ENCODE measurements at places on chromosomes 4 and X. TPM values are rescaled to one million over a fixed set of nuclear protein-coding genes. Genes with fewer than 3 reads are reported as not detected.

The CT45A2 gene
- not detected for total RNA-seq

The CSAG3 gene
- not detected for total RNA-seq

The BBS7 gene
- total RNA-seq: 17.4 TPM

The PDZD11 gene
- 29.9 TPM for total RNA-seq

The CT45A9 gene
- not detected for total RNA-seq

- no peaks in the 10 kb centered on the region for H3K27me3 ChIP-seq
- H3K4me3 ChIP-seq: no peak overlapping the region
- no peaks in the 10 kb centered on the region for H3K4me1 ChIP-seq
- no peak overlapping the region for H3K27ac ChIP-seq
- no peaks in the 10 kb centered on the region for H3K36me3 ChIP-seq
Observed at GRCh38 chrX:54423161-54423888, 16.9 kb upstream of the TSR2 start.

DNA sequence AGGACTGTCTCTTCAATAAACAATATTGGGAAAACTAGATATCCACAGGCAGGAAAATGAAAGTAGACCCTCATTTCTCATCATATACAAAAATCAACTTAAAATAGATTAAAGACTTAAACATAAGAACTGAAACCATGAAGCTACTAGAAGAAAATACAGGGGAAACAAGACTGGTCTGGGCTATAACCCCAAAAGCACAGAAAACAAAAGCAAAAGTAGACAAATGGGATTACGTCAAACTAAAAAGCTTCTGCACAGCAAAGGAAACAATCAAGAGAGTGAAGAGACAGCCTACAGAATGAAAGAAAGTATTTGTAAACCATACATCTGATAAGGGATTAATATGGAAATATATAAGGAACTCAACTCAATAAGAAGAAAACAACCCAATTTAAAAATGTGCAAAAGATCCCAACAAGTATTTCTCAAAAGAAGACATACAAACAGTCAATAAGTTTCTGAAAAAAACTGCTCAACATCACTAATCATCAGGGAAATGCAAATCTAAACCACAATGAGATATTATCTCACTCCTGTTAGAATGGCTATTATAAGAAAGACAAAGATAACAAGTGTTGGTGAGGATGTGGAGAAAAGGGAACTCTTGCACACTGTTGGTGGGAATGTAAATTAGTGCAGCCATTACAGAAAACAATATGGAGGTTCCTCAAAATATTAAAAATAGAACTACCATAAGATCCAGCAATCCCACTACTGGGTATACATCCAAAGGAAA, 325.3 kb upstream of the RASGEF1B start:
- no peaks in the 10 kb centered on the region for H3K27me3 ChIP-seq
- no peak overlapping the region for H3K4me3 ChIP-seq
- H3K36me3 ChIP-seq: no peaks in the 10 kb centered on the region
- H3K27ac ChIP-seq: no peak overlapping the region
- no peaks in the 10 kb centered on the region for H3K4me1 ChIP-seq

DNA sequence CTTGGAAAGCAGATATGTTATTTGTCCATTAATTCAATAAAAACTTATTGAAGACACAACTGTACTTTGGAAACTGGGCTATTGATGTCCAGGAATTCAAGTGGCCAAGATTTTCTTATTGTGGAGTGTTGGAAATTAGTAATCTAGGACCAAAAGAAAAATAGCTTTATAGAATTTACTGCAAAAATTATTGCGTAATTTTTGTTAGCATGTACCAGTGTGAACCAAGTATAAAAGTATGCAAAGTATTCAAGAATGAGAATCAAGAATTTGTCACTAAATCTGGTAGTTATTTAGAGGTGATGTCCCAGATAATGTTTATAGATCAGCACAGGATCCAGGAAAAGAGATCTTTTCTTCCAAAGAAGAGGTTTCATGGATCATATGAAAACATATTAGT, 468.9 kb upstream of the CTSO start:
- H3K36me3 ChIP-seq: no peaks in the 10 kb centered on the region
- no peak overlapping the region for H3K27ac ChIP-seq
- no peaks in the 10 kb centered on the region for H3K27me3 ChIP-seq
- no peak overlapping the region for H3K4me3 ChIP-seq
- H3K4me1 ChIP-seq: no peaks in the 10 kb centered on the region

- H3K36me3 ChIP-seq: no peaks in the 10 kb centered on the region
- DNase-seq: no peak
- no peak overlapping the region for H3K27ac ChIP-seq
- H3K4me3 ChIP-seq: no peak overlapping the region
- no peaks in the 10 kb centered on the region for H3K4me1 ChIP-seq
- H3K27me3 ChIP-seq: no peaks in the 10 kb centered on the region
Observed at GRCh38 chr4:48305508-48305907, 35.8 kb upstream of the SLAIN2 start.

DNA sequence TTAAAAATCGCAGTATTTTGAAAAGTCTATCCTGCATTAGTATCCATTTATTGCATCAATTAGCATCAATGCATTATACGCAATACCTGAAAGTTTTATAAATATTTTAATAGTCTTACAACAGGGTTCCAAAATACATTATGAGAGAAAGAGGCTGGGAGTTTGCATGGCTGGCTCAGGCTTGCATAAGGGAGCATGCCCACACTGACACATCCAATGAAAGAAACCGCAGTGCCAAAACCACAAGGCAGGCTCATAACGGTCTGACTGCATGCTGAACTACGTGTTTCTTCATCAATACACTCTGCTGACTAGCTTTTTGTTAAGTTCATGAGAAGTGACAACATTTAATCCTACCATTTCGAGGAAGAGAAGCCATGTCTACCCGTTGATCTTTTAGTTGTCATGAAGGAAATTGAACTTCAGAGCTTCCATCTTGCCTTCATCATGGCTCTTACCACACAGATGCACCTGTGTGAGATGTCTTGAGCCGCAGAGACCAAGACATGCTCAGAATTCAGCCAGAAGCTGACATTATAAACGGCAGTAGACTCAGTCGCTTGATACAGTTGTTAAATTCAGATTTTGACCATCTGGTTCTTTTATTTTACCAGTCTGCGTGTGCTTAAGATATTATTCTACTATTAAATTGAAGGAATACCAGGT, 168.8 kb upstream of the FRG1 start:
- no peaks in the 10 kb centered on the region for H3K27me3 ChIP-seq
- no peak for DNase-seq
- no peaks in the 10 kb centered on the region for H3K36me3 ChIP-seq

DNA sequence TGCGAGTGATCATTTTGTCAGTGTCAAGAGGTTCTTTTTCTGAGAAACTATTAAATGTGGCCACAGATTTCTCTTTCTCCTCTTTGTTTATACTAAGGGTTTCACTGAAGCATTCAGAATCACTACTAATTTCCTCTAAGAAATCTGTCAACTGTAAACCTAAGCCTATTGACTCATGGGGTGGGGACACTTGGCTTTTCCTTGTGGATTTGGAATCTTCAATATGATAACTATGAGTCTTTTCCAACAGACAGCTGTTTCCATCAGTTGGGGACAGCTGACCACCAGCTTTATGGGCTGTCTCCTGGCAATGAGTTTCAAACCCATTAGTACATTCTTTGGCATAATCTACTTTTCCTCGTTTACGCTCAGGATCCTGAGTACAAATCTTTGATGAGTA, 13.8 kb downstream of the PGRMC1 start:
- H3K27ac ChIP-seq: no peak overlapping the region
- no peaks in the 10 kb centered on the region for H3K4me1 ChIP-seq
- H3K4me3 ChIP-seq: no peak overlapping the region
- DNase-seq: no peak

DNA sequence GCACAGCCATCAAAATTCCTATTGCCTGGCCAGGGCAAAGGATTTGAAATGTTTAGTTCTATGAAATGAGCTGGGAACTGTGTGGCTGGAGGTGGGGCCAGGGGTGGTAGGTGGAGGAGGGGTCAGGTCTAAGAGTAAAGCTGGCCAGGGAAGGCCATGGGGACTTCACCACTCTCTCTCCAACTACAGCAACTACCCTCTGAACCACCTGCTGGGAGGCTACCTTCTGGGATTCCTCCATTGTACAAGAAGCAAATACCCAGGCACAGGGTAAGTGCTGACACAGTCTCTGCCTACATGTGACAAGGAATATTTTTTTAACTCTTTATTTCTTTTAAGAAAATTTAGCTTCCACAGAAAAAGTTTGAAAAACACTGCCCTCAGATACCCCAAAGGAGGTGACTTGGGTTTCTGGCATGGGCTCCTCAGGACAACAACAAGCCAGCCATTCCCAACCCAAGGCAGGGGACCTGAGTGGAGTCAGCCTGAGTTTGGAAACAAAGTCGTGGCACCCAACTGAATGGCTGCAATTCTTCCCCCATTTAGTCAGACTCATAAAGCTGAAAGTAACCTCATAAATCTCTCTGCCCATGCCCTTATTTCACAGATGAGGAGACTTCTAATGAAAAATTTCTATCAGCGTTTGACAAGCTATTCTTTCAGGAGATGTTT, 593.8 kb upstream of the DIPK2B start:
- no peaks in the 10 kb centered on the region for H3K27me3 ChIP-seq
- no peak overlapping the region for H3K4me3 ChIP-seq
- no peaks in the 10 kb centered on the region for H3K4me1 ChIP-seq
- H3K27ac ChIP-seq: no peak overlapping the region
- H3K36me3 ChIP-seq: no peaks in the 10 kb centered on the region

DNA sequence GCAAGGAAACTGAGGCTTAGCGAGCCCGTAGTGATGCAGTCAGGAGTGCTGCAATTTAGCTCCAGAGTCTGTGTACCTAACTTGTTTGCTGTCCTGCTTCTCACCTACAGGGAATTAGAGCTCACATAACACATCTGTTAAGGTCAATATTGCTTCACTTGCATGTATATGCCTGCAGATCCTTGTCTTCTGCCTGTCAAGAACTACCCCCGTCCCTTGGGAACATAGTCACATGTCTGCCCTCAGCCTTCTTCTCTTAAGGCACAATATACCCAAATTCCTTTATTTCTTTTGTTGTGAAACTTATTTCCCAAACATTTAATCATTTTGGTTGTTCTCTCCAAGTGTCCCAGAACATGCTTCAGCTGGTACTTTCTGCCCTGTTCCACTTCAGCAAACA, 103.3 kb upstream of the LEF1 start:
- no peak overlapping the region for H3K27ac ChIP-seq
- no peaks in the 10 kb centered on the region for H3K36me3 ChIP-seq
- H3K4me3 ChIP-seq: no peak overlapping the region
- no peaks in the 10 kb centered on the region for H3K27me3 ChIP-seq
- H3K4me1 ChIP-seq: no peaks in the 10 kb centered on the region

DNA sequence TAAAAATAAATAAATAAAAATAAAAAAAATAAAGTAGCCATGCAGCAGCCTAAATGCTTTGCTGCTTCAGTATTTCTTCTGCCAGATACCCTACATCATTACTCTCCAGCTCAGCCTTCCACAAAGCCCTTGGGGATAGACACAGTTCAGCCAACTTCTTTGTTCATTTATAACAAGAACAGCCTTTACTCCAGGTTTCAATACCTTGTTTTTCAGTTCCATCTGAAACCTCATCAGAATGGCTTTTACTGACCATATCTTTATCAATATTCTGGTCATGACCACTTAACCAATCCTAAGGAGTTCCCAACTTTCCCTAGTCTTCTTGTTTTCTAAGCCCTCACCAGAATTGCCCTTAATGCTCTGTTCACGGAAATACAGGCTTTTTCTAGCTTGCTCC, 128.3 kb upstream of the MED14 start:
- no peaks in the 10 kb centered on the region for H3K27me3 ChIP-seq
- DNase-seq: no peak
- H3K4me3 ChIP-seq: no peak overlapping the region

- H3K36me3 ChIP-seq: no peaks in the 10 kb centered on the region
- H3K27me3 ChIP-seq: no peaks in the 10 kb centered on the region
- no peak overlapping the region for H3K4me3 ChIP-seq
- H3K27ac ChIP-seq: no peak overlapping the region
Observed at GRCh38 chr4:186699298-186699697, 24.4 kb downstream of the FAT1 start.

DNA sequence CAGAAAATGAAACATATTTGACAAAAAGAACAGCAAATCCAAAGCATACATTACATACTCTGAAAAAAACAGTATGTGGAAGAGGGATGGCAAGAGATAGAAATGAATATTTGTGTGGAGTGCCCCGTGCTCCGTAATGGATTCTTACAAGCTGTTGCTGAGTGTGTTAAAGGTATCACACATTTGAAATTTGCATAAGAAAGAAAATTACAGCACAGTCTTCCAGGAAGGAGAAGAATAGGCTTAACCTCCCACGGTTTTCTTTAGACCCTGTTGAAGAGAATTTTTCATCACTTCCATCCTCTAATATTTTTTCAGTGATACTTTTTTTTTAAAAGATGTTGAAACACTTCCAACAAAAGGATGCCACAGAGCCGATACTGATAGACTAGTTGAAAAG, 1489.4 kb downstream of the RAPGEF2 start:
- no peaks in the 10 kb centered on the region for H3K36me3 ChIP-seq
- no peak overlapping the region for H3K27ac ChIP-seq
- H3K4me3 ChIP-seq: no peak overlapping the region
- no peaks in the 10 kb centered on the region for H3K4me1 ChIP-seq

DNA sequence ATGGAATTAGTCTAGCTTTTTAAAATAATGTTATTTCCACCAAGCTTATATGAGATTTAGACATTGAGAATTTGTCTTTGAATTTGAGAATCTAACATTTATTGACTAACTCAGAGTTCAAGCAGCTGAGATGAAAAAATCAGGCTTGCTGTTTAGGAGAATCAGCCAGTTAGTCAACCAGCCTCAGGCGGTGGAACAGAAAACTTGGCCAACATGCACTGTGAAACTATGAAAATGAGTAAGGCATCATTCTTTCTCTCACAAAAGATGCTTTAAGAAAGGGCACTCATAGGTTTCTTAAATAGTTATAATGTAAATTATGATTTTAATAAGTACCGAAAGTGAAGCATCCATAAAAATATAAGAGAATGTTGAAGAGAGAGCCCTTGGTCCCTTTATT, 84.2 kb downstream of the NFKB1 start:
- no peaks in the 10 kb centered on the region for H3K4me1 ChIP-seq
- H3K4me3 ChIP-seq: no peak overlapping the region
- no peak for DNase-seq
- H3K27ac ChIP-seq: no peak overlapping the region
- H3K36me3 ChIP-seq: peaks cover 98% of the 10 kb centered on the region

DNA sequence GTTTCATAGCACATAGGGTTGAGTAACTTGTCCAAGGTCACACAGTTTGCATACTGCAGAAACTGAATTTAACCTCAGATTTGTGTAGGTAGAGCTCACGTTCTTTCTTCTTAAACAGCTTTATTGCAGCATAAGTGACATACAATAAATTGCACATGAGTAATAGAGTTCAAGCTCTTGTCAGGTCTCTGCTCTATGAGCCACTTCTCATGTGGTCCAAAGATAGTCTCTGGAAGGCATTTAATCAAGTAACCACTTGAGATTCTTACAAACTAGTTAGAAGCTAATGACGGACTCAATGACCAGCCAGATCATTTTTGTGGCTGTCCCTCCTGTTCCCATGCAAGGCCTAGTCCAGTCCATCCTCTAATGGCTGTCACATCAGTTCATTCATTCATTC, 68.9 kb downstream of the MAOB start:
- H3K27me3 ChIP-seq: no peaks in the 10 kb centered on the region
- no peak for DNase-seq
- H3K4me1 ChIP-seq: no peaks in the 10 kb centered on the region
- H3K27ac ChIP-seq: no peak overlapping the region
- no peak overlapping the region for H3K4me3 ChIP-seq
- no peaks in the 10 kb centered on the region for H3K36me3 ChIP-seq

- DNase-seq: no peak
- H3K4me3 ChIP-seq: no peak overlapping the region
- H3K27me3 ChIP-seq: peaks cover 10% of the 10 kb centered on the region
- H3K27ac ChIP-seq: no peak overlapping the region
- H3K4me1 ChIP-seq: peaks cover 49% of the 10 kb centered on the region
- no peaks in the 10 kb centered on the region for H3K36me3 ChIP-seq
Observed at GRCh38 chr4:184890499-184890898, 64.7 kb upstream of the ACSL1 start.

Data from left lung (tissue), 14 donors.